ENCODE measurements at places on chromosomes 3 and 15.

DNA sequence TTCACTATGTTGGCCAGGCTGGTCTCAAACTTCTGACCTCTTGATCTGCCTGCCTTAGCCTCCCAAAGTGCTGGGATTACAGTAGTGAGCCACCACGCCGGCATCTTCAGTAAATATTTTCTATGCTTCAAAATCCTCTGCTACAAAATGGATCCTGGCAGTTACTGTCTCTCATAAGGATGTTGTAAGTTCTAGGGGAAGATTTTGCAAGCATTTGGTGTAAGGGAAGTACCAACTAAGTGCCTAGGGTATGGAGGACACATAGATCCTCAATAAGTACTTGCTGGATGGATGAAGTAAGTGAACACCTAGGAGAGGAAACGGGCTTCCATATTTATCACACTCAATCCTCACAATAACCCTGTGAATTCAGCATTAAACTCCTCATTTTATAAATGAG is 6.6 kb downstream of the TM4SF4 start:
- DNase-seq, result no peak

DNA sequence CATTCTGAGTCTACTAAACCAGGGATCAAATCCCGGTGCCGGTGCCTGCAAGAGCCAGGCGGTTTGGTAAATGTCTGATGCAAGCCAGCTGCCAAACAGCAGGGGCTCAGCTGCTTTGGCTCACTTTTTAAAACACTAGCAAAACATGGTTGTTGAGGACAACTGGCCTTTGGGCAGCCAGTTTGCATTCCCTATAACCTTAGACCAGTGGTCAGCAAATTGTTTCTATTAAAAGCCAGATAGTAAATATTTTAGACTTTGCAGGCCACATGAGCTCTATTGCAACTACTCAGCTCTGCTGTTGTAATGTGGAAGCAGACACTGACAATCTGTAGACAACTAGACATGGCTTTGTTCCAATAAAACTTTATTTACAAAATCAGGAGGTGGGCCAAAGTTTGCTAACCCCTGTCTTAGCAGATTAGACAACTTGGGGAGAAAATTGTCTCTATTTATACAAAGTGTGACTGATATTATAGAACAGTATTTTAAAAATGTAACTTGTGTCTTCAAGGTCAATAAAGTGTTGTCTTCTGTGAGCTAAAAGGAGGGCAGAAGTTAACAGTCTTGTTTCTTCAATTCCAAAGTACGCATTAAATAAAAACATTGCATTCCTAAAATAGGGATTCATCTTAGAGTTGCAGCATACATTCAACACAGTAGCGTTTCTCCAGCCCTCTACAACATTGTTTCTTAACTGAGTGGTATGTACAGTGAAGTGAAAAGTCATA is 67.6 kb downstream of the SSUH2 start:
- no peak for DNase-seq

- DNase-seq, result no peak
Observed at GRCh38 chr3:133096900-133097613, 58.9 kb downstream of the TMEM108 start.

DNA sequence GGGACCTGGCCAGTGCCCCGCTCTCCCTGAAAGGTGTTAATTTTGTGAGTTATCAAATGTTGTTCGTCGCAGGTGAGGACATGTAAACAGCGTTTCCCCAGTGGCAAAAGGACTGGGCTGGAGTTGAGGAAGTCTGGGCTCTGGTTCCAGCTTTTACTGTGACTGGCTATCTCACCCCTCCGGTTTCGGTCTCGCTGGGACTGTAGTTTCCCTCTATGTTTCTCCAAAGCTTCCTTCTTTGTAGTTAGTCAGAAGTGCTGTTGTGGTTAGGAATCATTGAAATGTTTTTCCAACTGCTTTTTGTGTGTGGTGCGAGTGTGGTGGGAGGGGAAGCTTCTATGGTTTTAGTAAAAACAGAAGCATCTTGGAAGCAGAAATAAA is 990 bp upstream of the CLDN1 start:
- DNase-seq, result no peak

- DNase-seq, result no peak
Observed at GRCh38 chr3:100001526-100002270, 112.6 kb downstream of the FILIP1L start.

DNA sequence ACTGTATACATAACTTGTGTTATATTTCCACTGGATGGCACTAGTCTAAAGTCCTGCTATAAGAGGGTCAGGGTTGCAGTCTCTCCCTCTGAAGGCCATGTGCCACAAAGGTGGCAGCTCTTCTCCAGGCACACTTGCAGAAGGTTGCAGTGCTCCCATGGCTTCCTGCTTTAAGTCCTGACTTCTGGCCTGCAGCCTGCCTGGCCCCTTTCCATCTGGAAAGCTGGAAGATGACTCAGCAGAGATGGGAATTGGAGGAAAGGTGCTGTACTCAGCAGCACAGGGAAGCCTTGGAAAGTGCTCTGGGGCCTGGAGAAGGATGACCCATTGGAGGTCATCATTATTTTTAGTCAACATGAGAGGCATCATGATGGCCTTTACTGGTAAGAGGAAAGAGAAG is 40.9 kb upstream of the MRPL3 start:
- no peak for DNase-seq
